ENCODE measurements at places on chromosomes 4 and X.

GRCh38 chr4:57270346-57270745 is 160.2 kb upstream of the IGFBP7 start:
- DNase-seq: no peak

- DNase-seq: no peak
Measured at GRCh38 chr4:115149106-115149505, 35.7 kb upstream of the NDST4 start.

DNA sequence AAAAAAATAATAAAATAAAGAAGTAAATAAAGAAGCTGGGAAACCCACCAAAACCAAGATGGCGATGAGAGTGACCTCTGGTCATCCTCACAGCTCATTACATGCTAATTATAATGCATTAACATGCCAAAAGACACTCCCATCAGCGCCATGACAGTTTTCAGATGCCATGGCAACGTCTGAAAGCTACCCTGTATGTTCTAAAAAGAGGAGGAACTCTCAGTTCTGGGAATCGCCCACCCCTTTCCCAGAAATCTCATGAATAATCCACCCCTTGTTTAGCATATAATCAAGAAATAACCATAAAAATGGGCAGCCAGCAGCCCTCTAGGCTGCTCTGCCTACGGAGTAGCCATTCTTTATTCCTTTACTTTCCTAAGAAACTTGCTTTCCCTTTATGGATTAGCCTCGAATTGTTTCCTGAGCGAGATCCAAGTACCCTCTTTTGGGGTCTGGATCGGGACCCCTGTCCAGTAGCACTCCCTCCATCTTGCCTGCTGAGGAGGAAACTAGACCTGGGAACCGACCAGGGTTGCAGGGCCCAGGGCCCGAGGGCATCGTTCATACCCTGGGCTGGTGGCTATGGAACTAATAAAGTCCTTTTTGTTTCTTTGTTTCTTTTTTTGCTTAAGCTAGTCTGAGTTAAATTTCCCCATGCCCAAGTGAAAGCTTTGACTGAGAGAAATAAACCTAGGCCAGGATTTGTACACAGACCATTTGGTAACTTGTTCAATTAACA is 30.9 kb downstream of the HTT-AS start:
- no peak for DNase-seq

DNA sequence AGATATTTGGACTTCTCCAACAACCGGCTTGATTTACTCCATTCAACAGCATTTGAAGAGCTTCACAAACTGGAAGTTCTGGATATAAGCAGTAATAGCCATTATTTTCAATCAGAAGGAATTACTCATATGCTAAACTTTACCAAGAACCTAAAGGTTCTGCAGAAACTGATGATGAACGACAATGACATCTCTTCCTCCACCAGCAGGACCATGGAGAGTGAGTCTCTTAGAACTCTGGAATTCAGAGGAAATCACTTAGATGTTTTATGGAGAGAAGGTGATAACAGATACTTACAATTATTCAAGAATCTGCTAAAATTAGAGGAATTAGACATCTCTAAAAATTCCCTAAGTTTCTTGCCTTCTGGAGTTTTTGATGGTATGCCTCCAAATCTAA is 19.3 kb upstream of the TLR8 start:
- DNase-seq: no peak

DNA sequence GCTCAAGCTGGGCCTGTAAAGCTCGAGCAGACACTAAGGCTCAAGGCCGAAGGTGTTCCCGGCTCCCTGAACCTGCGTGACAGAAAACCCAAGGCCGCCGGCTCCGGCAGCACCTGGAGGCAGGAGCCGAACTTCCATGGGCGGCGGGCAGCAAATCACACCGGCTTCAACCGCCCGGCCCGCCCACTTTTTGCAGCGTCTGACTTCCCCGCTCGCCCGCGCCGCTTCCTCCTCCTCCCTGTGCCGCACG is 940 bp upstream of the NSD2 start:
- DNase-seq: peak; percentile 71

GRCh38 chr4:36211084-36211483 is 33.2 kb downstream of the ARAP2 start:
- no peak for DNase-seq

All from stimulated activated CD4-positive, alpha-beta T cell treated with anti-CD3 and anti-CD28 coated beads, Interleukin-15, amount 100 ng/mL, for 1 hour (primary cell).